ENCODE measurements at places on chromosomes 2 and 18. TPM values are rescaled to one million over a fixed set of nuclear protein-coding genes. Genes with fewer than 3 reads are reported as not detected.

Gene FLACC1
- 1.2 TPM for total RNA-seq

Gene KCTD18
- 4.7 TPM for total RNA-seq

Gene TLX2
- 21.2 TPM for total RNA-seq

- no peak overlapping the region for H3K4me3 ChIP-seq
- peaks cover 10% of the 10 kb centered on the region for H3K36me3 ChIP-seq
- no peaks in the 10 kb centered on the region for H3K4me1 ChIP-seq
- DNase-seq, result no peak
- H3K27ac ChIP-seq, result no peak overlapping the region
- no peaks in the 10 kb centered on the region for H3K27me3 ChIP-seq
Measured at GRCh38 chr18:53971331-53971730, 253.1 kb downstream of the MBD2 start.

- no peak overlapping the region for H3K27ac ChIP-seq
- no peaks in the 10 kb centered on the region for H3K36me3 ChIP-seq
- peaks cover 2% of the 10 kb centered on the region for H3K27me3 ChIP-seq
- DNase-seq, result no peak
- H3K4me3 ChIP-seq, result no peak overlapping the region
Measured at GRCh38 chr2:62145478-62146100, 50.3 kb upstream of the B3GNT2 start.

DNA sequence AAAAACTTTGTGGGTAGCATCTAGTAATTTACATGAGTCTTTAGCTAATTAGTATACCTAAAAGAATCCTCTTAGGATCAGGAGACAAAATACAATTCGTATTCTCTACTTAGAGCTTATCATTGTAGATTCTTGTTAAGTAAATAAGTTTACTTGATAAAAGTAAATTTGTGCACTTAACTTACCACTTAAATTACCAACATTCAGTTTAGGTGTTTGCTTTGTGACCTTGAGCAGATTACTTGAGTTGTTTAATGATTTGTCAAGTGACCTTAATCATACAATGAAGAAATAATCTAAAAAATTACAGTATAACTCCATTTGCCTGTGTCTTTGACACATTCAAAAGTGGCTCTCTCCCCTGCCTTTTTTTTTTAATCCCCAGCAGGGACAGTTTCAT, 67.2 kb upstream of the UBXN4 start:
- no peaks in the 10 kb centered on the region for H3K27me3 ChIP-seq
- no peak overlapping the region for H3K27ac ChIP-seq
- no peak overlapping the region for H3K4me3 ChIP-seq
- no peaks in the 10 kb centered on the region for H3K36me3 ChIP-seq

DNA sequence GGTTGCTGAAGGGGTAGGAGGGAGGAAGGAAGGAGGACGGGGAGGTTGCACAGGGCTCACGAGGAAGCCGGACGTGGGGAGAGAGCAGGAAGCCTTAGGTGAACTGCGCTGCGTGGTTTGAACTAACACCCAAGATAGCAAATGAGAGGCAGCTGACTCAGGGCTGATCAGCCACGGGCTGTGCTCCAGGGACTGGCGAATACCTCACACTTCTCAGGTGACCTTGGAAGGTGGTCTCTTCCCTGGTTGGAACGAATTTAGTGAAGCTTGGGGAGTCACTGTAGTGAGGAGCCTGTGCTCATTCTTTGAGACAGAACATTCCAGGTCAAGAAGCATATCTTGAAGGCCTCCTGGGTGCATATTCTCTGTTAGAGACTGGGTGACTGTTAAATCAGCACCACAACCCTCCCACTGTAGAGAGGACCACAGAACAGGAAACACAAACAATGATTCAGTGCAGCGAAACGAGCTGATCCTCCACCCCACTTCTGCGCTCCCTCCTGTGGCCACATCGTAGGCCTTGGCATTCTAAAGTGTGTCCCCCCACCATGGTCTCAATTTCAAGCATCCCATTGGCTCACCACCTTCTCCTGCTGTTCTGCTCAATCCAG, 33.8 kb downstream of the TOGARAM2 start:
- peaks cover 7% of the 10 kb centered on the region for H3K27me3 ChIP-seq
- H3K4me3 ChIP-seq, result no peak overlapping the region
- H3K27ac ChIP-seq, result no peak overlapping the region
- DNase-seq, result no peak
- no peaks in the 10 kb centered on the region for H3K36me3 ChIP-seq

DNA sequence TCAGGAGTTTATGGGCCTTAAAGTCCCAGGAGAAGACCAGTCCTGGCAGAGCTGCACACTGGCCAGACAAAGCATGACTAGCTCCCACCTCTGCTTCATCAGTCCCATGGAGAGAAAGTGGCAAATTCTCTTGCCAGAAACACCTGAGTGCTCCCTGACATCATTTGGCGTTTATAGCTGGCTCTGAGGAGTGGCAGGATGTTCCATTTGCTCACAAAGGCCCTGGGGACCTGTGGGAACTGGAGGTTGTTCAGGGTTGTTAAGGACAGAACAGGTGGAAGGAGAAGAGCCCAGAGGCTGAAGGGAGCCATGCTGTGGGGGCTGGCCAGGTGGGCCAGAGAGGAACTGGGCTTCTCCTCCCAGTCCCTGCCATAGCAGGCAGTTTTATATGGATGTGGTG, 56.1 kb downstream of the RPL37A start:
- no peaks in the 10 kb centered on the region for H3K36me3 ChIP-seq
- no peak overlapping the region for H3K4me3 ChIP-seq
- peaks cover 20% of the 10 kb centered on the region for H3K4me1 ChIP-seq
- H3K27me3 ChIP-seq, result no peaks in the 10 kb centered on the region
- no peak for DNase-seq
- H3K27ac ChIP-seq, result no peak overlapping the region

DNA sequence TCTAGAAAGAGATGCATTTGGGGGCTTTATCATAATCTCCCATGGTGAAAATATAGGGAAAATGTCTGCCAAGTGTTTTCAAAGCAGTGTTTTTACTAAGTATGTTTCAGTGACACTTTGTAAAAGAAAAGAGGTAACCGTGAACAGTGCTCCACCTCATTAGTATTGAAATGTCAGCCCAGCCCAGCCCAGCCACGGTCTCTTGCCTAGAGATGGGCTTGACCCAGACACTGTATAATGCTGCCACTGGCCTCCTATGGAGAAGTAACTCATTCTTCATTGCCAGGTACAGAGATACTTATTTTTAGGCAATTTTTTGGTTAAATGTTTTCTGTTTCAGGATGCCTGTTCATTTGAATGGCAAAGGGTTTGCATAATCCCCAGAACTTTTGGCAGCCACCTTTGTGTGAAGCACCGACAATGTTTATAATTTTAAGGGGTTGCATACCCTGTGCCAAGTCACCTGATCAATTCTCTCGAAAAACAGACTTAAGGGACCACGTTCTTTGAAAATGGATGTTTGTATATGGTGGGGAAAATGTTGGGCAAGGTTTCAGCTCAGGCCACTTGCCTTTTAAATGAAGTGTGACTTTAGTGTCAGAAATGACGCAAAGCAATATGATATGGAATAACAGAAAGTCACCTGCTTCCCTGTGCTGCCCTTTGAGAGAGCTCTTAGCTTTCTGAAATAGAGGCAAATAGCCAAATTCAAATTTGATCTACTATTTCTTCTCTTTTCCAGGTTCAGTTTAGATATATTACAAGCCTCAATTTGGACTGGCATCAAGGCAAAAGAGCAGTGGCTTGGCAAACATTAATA, 314.5 kb upstream of the RGPD4 start:
- no peaks in the 10 kb centered on the region for H3K4me1 ChIP-seq
- H3K4me3 ChIP-seq, result no peak overlapping the region
- DNase-seq, result no peak
- H3K36me3 ChIP-seq, result no peaks in the 10 kb centered on the region

DNA sequence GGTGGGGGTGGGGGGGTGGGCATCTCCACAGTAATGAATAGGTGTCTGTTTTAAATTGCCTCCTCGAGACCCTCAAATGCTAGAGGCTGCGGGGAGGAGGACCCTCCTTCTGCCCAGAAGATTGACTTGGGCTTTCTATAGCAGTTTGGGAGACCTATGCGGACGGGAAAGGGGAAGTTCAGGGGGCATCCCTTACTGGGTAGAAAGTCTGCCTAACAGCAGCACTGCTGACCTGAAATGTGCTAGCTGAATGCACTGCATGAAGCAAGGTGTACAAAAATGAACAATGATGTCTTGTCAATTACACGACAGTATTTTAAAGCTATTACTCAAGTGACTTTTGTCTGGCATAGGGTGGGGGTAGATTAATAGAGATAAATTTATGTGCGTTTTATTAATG, 2.5 kb downstream of the DCC start:
- H3K27me3 ChIP-seq, result peaks cover 14% of the 10 kb centered on the region
- H3K36me3 ChIP-seq, result no peaks in the 10 kb centered on the region
- H3K4me3 ChIP-seq, result no peak overlapping the region
- peaks cover 6% of the 10 kb centered on the region for H3K4me1 ChIP-seq

GRCh38 chr2:15031745-15032240, 399.3 kb downstream of the LRATD1 start:
- no peak for DNase-seq
- H3K27ac ChIP-seq, result no peak overlapping the region
- H3K27me3 ChIP-seq, result peaks cover 2% of the 10 kb centered on the region
- H3K4me3 ChIP-seq, result no peak overlapping the region

GRCh38 chr2:74080346-74080745, 67.4 kb downstream of the BOLA3 start:
- H3K27ac ChIP-seq, result peak overlapping the region; percentile 48
- H3K27me3 ChIP-seq, result peaks cover 30% of the 10 kb centered on the region
- peaks cover 48% of the 10 kb centered on the region for H3K4me1 ChIP-seq
- peak overlapping the region; percentile 28 for H3K4me3 ChIP-seq
- DNase-seq, result no peak

- peak overlapping the region; percentile 57 for H3K4me3 ChIP-seq
- no peak overlapping the region for H3K27ac ChIP-seq
- H3K36me3 ChIP-seq, result no peaks in the 10 kb centered on the region
- peaks cover 53% of the 10 kb centered on the region for H3K4me1 ChIP-seq
- H3K27me3 ChIP-seq, result peaks cover 11% of the 10 kb centered on the region
Measured at GRCh38 chr18:48933578-48934414, 17.0 kb downstream of the SMAD7 start.

DNA sequence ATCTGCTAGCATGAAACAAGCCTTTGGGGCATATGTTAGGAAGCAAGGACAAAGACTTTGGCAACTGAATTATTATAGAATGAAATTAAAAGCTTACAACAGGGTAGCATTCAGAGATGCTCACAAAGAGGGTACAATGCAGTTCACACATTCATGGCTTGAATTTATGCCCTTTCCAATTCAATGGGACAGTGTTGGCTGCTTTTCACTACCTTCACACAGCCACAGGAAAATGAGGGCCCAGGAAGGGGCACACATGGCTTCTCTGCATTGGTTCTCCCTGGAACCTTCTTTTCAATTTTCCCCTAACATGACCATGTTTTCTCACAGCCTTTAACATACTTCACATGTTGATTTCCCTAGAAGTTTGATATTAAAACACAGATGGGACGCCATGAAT, 978.1 kb downstream of the TMEM182 start:
- no peaks in the 10 kb centered on the region for H3K27me3 ChIP-seq
- H3K4me1 ChIP-seq, result no peaks in the 10 kb centered on the region
- no peak overlapping the region for H3K4me3 ChIP-seq
- H3K36me3 ChIP-seq, result no peaks in the 10 kb centered on the region

GRCh38 chr18:42632801-42633200, 482.7 kb downstream of the RIT2 start:
- H3K27ac ChIP-seq, result no peak overlapping the region
- H3K4me3 ChIP-seq, result no peak overlapping the region
- H3K27me3 ChIP-seq, result no peaks in the 10 kb centered on the region
- H3K4me1 ChIP-seq, result peaks cover 12% of the 10 kb centered on the region
- H3K36me3 ChIP-seq, result no peaks in the 10 kb centered on the region
- no peak for DNase-seq

Data from glutamatergic neuron (in vitro differentiated cells).